ENCODE measurements at places on chromosomes 12 and 14.

DNA sequence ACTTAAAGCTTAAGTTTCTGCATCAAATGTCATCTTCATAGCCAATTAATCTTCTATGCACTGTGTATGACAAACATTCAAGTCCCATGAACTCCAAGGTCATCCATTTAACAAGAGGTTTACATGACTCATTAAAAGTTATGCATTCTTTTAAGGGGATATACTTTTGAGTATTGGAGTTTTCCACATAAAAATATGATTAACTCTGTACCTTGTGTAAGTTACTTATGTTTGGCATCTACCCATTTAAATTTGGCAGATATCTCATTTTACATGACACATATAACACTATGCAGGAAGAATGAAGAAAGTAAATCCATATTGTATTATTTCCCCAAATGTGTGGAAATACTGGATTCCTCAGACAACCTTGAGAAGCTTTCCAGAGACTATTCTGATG, 240.2 kb downstream of the PAX9 start:
- no peak for DNase-seq

GRCh38 chr14:99930420-99931274, 134.6 kb upstream of the EVL start:
- no peak for DNase-seq

DNA sequence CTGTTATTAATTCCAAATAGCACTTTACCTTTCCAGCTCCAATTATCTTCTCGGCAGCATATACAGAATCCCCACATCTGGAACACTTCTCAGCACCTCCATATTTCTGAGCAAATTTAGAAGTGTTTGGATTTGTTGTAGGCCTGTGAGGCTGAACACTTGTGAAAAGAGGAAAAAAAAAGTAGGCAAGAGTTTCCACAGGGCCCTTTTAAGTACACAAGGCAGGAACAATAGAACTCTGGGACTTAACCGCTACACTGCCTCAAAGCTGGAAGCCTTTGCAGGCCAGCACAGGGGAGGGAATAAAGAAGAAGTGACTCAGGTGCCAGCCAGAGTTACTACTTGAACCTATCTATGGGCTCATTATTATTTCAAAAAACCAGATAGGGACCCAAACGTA, 18.6 kb downstream of the CSRP2 start:
- DNase-seq, result no peak

DNA sequence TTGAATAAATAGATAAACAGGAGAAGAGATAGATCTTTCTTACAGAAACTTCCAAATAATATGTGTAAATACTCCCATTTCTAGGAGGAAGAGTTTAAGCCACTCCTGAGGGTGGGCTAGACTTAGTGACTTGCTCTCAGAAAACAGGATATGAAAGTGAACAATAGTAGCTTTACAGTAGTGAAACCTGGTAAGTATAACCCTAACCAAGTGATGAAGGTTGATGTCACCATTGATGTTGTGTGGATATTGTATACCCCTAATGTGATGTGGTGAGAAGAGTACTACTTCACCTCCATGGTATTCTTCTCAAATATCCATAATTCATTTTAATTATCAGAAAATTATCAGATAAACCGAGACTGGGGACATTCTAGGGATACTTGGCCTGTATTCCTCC, 20.9 kb downstream of the AKAP6 start:
- DNase-seq, result no peak

DNA sequence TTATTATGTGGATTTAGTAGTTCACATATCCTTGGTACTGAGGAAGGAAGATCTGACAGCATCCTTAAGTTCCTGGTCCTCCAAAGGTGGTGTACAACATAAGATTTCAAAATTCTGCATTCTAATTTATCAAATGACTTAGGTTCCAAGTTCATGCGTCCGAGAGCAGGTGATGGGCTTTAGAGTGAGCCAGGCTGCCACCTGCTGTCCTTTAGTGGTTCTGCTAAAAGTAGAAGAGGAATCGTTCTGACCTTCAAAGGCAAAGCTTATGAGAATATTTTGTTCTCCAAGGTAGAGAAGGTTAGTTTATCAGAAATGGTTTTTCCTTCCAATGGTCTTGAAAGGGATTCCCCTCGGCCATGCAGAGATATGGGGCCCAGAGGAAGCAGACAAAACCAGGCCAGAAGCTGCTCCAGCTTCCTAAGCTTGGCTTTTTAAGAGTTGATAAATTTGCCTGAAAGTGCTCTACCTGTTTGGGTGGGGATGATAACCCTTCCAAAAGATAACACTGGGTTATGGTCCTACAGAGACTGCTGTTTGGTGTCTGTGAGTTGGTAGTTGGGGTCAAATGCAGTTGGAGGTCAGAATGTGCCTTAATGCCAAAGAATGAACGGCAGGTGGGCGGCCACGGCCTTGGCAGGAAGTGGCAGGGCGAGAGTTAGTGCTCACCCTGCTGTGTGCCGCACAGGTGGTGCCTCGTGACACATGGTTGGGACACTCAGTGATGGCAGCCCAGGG, 29.1 kb upstream of the LRTM2 start:
- DNase-seq, result no peak

- DNase-seq, result peak; percentile 64
Measured at GRCh38 chr12:132030367-132031038, 80.8 kb downstream of the EP400 start.

DNA sequence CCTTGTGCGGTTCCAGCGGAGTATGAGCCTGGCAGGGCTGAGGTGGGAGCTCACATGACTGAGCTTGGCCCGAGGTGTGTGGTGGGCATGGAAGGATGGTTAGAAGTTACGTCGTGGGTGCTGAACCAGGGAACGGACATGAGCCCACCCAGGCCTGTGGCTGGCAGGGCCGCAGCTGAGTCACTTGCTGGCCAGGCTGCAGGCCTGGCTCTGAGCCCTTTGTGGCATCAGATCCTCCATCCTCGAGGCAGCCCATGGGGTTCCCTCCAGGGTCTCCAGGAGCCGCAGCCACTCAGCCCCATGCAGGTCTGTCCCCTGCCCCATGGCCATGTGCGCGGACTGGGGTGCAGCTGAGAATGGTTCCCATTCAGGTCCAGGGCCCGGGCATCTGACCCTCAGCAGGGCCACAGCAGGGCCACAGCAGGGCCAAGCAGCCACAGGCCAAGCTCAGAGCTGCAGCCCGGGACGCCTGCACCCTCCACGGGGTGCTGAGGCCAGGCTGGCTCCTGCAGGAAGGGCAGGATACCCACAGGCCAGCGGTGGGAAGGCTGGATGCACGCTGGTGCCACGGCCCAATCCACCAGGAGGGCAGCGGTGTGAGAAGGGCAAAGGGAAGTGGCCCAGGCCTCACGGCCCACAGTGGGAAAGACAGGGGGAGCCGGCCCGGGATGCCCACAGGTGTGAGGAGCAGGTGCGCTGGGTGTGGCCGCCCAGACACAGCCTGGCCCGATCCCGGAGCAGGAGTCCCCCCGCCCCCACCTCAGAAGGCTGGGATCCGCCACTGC, 26.3 kb upstream of the ULK1 start:
- DNase-seq, result no peak

- DNase-seq, result no peak
Measured at GRCh38 chr12:2309647-2310046, 256.9 kb downstream of the CACNA1C start.

DNA sequence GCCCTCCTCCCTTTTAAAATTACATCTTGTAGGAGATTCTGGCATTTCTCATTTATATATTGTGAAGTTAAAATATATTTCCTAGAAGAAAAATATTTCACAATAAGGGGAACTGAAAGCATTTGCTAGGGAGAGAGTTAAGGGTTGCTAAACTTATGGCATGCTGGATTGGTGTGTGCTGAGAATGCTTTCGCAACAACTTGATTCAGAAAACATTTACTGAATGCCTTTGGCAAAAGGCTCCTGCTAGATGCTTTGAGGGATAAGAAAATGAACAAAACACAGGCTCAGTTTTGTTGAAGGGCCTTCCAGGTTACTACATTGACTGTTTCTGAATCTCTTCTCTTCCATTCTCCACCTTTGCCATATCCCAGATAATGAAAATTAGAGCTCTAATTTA, 67.5 kb downstream of the DIP2B start:
- DNase-seq, result no peak

- no peak for DNase-seq
Measured at GRCh38 chr14:53260286-53260685, 107.2 kb upstream of the DDHD1 start.

- DNase-seq, result no peak
Measured at GRCh38 chr12:48970702-48971334, 717 bp downstream of the WNT10B start.
